Activated CD4-positive, alpha-beta memory T cell treated with anti-CD3 and anti-CD28 coated beads for 36 hours (primary cell): ENCODE measurements at places on chromosomes 12 and 14.

- DNase-seq: no peak
Measured at GRCh38 chr14:95667249-95667693, 19.0 kb upstream of the TCL1B start.

- DNase-seq: no peak
Measured at GRCh38 chr12:26809611-26810285, 23.2 kb downstream of the ITPR2 start.

DNA sequence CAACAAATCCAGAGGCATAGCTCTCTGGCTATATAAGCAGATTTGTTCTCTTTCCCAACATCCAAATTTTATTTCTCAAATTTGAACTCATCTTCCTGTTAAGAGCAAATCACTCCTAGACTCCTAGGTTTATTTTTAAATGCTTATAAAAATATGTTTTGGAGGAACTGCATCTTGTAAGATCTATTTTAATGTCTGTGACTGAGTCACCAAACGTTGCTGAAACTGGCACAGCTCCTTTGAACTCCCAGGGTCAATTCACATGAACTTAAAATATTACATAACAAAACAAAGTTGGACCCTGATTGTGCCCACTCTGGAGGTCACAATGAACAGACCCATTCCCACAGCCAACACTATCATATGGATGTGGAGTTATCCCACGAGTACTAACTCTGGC, 23.9 kb downstream of the ANAPC7 start:
- no peak for DNase-seq

DNA sequence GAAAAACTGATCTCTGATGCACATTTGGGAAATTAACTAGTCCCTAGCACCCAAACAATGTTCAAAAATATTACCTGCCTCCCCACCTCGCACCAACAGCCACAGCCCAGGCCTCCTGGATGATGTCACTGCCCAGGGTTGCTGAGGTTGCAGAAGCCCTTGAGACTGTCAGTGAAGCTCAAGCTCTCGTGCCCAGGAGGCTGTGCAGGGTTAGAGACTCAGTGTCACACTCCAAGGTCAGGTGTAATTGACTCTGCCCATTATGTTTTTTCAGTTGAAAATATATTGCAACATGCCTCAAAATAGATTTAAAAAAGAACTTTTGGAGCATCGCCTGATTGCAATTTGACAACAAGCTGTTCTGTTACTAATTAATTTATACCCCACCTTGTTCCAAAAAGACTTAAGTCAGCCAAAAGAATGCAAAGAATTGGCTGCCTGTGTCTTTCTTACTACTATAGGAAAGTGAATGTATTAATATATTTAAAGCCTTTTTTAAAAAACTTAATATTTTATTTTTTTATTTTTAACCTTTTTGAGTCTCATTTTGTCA, 72.3 kb downstream of the CMAS start:
- DNase-seq: no peak

DNA sequence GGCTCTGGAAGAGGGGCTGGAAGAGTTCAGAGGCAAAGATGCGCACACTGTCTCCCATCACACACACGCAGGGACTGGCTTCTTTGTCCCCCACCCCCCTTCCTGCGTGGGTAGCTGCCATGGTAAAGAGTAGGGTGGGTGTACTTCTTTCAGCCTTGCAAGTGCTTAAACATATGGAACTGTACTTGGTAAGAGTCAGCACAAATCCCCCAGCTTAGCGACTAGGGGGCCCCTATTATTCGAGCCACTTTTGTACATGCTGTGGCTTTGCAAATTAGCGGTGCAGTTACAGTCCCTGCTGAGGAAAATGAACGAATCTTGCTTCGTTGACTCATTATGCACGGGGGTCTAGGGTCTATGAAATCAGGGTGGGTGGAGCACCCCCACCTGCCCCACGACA, 123.8 kb downstream of the AACS start:
- DNase-seq: no peak

DNA sequence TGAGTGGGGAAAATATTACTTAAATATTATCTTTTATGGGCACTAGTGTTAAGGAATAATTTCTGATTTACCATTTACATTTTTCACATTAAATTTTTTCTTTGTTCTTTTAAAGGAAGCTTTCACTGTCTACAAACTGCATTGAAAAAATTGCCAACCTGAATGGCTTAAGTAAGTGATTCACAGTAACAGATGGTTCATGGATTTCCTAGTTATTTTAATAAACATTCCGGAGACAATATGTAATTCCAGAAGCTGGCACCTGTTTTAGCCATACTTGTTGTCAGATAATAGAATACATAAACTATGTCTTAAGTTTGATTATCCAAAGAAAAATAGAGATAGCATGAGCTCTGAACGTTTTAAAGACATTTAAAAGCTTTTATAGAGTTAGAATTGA, 17.1 kb downstream of the DNAL1 start:
- DNase-seq: no peak

GRCh38 chr12:88035907-88036289, 6.7 kb upstream of the C12orf50 start:
- DNase-seq: no peak

GRCh38 chr14:73888971-73889370, 2.3 kb downstream of the ZNF410 start:
- no peak for DNase-seq

- DNase-seq: no peak
Measured at GRCh38 chr12:25491396-25492325, 61.4 kb downstream of the LMNTD1 start.

DNA sequence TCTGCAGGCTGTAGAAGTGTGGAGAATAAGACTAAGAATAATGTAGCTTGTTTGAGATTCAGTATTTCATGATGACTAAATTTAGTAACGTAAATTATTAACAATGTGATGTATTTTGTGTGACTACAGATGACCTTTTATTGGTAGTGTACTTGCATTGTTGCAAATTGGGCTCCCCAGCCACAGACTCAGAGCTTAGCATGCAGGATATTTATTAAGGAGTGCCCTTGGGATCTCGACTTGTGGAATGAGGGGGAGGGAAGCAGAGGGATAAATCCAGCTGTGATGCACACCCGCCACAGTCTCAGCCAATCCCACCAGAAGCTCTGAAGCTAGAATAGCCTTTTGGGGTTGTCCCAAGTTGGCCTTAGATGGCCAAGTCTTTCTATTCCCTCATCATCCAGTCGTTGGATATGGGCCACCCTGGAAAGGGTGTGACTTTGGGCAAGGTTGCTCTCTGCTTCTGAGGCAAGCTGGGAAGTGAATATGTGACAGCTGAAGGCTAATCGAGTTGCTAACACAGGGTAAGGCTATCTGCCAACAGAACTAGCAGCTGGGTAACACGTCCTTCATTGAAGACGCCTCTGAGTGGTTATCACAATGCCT, 42.1 kb upstream of the USP44 start:
- no peak for DNase-seq

GRCh38 chr14:55477680-55478079, 37.3 kb upstream of the TBPL2 start:
- no peak for DNase-seq

DNA sequence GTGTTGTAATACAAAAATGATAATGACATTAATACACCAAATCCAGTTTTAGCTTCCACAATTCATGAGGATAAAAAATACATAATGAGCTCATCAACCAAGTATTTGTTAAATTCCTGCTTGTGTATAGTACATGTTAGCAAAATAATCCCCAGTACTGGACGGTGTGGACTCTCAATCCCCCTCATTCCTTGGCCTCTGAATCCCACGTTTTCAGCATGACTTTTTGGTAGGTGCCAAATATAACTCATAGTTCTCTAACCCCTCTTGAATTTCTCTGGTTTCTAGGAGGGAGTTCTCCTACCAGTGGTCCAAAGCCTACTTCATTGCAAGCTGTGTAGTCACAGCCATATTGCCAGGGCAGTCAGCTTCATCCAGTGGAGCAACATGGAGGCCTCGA, 41.4 kb upstream of the EPS8 start:
- no peak for DNase-seq

GRCh38 chr12:39772821-39773259, 153.2 kb upstream of the ABCD2 start:
- no peak for DNase-seq

DNA sequence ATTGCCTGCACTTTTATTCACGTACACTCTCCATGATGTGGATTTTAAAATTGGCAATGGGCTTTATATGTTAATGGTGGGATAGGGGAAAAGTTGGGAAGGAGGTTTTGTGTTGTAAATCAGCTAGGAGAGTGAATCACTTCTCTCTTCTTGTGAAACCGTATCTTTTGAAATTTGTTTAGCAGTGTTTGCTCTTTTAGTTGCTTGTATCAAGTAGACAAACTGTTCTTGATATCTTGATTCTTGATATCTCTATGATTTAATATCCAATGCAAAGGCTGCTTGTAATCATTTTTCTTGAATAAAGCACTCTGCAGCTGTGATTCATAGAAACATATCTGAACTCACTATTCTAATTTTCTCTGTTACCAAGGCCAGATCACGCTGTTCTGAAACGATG, 615.1 kb downstream of the CCER1 start:
- DNase-seq: no peak

- DNase-seq: no peak
Measured at GRCh38 chr12:23816394-23816851, 133.0 kb downstream of the SOX5 start.

DNA sequence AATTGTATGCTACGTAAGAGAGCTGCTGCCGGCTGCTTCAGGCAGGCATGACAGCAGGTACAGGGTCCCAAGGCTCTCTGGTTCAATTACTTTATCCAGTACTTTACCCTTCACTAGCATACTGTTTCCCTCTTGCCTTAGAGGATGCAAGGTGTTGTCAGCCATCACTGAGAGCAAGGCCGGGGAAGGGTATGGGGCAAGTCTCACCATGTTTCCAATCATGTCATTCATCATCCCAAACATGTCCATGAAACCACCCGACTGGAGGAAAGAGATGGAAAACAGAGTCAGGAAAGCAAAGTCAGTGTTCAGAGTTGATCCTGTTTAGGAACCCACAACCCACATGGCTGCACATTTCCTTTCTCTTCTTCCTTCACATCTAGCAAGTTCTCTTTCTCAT, 2.4 kb downstream of the MLF2 start:
- DNase-seq: no peak

DNA sequence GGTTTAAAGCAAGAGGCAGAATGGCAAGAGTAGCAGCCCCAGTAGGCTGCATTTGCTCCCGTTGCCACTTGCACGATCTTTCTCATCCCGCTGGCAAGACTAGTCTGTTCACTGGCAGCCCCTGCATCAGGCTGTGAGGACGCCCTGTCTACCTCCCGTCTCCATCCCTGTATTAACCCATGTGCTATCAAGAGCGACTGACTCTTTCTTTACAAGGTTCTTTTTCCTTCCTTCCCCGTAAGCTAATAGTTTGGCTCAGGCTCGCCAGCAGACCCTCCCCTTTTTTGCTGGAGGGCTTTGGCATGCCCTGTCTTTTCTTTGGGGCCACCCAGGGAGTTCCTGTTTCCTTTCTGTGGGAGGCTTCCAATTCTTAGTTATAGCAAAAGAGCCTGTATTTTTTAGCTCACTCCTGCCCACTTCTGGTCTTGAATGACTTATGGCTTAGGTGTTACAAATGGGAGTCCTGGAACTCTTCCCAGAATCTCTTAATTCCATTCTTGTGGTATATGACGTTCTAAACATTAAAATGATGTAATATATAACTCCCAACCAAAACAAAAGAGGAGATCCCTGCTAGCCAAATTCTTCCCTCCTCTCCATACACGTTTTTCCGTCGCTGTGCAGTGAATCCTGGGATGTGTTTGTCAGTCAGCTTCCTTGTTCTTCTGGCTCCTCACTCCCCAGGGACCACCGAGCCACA, 149.0 kb downstream of the PRKCH start:
- no peak for DNase-seq

- no peak for DNase-seq
Measured at GRCh38 chr12:13038491-13039161, 5.6 kb upstream of the FAM234B start.

DNA sequence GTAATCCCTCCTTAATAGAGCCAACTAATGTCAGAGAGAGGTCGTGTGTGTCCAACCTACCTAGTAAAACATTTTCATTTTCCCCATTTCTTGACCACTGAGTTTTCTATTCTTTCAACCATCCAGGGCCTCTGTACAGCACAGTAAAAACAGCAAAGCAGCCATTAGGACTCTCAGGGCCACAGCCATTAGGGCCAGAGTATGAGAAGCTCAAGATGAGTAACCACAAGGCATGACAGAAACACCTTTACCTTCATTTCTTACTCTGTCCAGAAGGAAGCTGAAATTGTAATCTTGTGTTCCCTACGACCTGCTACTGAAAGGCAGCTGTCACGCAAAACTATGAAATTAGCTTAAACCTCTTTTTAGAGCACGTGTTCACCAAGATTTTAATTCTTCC, 2.3 kb downstream of the SPPL3 start:
- DNase-seq: no peak

GRCh38 chr14:35340616-35341453, 48.7 kb downstream of the PSMA6 start:
- no peak for DNase-seq

DNA sequence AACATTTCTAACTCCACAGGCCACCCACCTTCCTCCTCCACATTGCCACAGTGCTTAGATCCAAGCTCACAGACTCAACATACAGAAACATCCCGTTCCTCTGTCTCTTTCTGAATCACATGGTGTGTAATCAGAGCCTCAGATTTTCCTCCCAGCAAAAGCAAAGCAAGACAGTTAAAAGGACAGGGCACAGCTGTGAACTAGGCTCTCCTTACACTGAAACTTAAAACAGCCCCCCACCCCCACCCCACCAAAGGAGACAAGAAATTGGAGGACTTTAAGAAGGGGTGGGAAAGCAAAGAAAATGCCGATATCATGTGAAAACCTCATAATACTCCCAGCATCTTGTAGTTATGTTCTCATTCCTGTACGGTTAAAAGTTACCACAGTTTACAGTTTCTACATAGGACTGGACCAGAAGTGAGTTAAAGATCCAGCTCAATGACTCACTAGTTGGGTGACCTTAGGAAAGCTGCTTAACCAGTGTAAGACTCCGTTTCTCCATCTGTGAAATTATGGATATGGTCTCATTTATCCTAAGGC, 4.8 kb downstream of the YBX3 start:
- DNase-seq: no peak

GRCh38 chr14:70847406-70848090, 38.2 kb upstream of the MAP3K9 start:
- DNase-seq: no peak

GRCh38 chr12:106238146-106238545, 9.7 kb downstream of the CKAP4 start:
- DNase-seq: no peak
